ENCODE measurements at places on chromosomes 7 and 10.
A peak's percentile ranks its signal among the peaks of the same experiment; 100 is the strongest.

- DNase-seq, result peak; percentile 15
These were observed 257.7 kb upstream of the NFE2L3 start for GRCh38 chr7:25894002-25894901.

GRCh38 chr10:14153570-14154055, 177.1 kb downstream of the FRMD4A start:
- no peak for DNase-seq

GRCh38 chr7:140404565-140405065, 757 bp downstream of the RAB19 start:
- no peak for DNase-seq

DNA sequence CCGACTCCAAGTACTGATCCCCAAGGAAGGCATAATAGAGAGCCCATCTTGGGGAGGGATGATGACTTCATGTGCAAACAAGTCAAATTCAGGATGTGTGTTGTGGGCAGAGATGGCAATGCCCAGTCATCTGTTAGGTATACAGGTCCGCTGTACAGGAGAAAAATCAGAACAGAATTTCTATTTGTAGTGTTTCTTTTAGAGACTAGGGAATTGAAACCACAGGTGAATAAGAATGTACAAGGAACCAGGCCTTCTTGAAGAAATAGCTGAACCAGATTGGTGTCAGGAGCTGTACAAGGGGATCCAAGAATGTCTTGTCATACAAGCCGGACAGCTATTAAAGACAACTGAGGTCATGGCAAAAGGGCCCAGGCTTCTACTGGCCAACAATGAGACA, 147.9 kb downstream of the PFKFB3 start:
- no peak for DNase-seq

DNA sequence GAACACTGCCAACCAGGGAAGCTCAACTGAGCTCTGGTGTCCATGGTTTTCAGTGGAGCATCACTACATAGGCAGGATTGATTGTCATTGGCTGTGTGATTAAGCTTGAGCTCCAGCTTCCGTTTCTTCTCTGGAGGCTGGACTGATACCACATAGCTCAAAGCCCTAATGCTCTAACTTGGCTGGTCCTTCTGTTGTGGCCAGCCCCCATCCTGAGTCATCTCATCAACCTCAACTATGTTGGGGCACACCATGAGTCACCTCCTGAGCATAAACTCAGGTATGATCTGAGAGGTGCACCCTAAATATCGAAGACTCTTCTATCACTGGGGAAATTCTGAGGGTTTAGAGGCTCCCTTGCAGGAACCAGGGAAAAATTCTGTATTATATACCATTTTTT, 114.5 kb upstream of the INHBA start:
- DNase-seq, result no peak
